ENCODE measurements at places on chromosomes 3 and 15. TPM values are rescaled to one million over a fixed set of nuclear protein-coding genes. Genes with fewer than 3 reads are reported as not detected.

DNA sequence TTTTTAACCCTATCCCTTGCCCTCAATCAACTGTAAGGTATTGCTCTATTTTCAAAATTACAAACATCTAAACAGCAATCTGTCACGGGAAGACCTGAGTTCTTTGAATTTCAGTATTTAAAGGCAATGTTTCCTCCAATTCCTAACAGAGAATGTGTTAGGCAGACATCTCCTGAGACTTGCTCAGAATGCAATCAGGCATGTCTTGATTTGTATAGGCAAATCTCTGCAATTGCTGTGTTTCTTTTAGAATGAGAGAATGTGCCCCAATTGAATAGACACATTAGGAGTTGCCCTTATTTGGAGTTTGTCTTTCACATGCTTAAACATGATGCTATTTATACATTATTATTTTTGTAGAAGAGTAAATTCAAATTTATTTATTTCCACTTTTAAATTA is 205.6 kb downstream of the CADM2 start:
- no peak overlapping the region for H3K27ac ChIP-seq
- no peaks in the 10 kb centered on the region for H3K27me3 ChIP-seq
- no peaks in the 10 kb centered on the region for H3K4me1 ChIP-seq
- H3K36me3 ChIP-seq = no peaks in the 10 kb centered on the region

GRCh38 chr3:12393894-12394293 is 90.4 kb upstream of the TSEN2 start:
- no peak overlapping the region for H3K4me3 ChIP-seq
- DNase-seq = no peak
- peaks cover 12% of the 10 kb centered on the region for H3K4me1 ChIP-seq
- no peak overlapping the region for H3K27ac ChIP-seq

GRCh38 chr3:113898892-113899291 is 48.9 kb upstream of the ZDHHC23 start:
- H3K27me3 ChIP-seq = peaks cover 1% of the 10 kb centered on the region
- H3K4me1 ChIP-seq = peaks cover 6% of the 10 kb centered on the region
- no peaks in the 10 kb centered on the region for H3K36me3 ChIP-seq
- H3K27ac ChIP-seq = no peak overlapping the region
- DNase-seq = no peak

DNA sequence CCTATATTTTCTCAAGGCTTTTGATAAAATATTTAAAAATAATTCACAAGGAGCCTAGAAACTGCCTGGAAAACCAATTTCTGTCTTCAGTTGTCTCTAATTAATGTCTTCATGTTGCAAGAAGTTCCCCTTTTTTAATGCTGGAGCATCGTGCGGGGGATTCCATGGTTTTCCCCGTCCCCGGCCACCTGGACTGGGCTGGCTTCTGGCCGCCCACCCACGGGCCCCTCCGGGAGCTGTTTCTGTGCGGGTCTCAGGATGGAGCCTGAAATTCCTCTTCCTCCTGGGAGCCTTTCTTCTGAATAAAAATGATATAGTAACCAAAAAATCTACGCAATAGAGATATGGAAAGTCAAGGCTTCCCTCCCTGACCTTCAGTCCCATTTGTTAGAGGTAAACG is 8.1 kb upstream of the LRRK1 start:
- H3K27ac ChIP-seq = no peak overlapping the region
- no peaks in the 10 kb centered on the region for H3K36me3 ChIP-seq
- H3K4me3 ChIP-seq = no peak overlapping the region
- DNase-seq = no peak
- H3K4me1 ChIP-seq = no peaks in the 10 kb centered on the region

GRCh38 chr15:84791763-84792162 is 25.4 kb upstream of the ALPK3 start:
- H3K4me3 ChIP-seq = no peak overlapping the region
- H3K27ac ChIP-seq = no peak overlapping the region
- peaks cover 11% of the 10 kb centered on the region for H3K4me1 ChIP-seq

DNA sequence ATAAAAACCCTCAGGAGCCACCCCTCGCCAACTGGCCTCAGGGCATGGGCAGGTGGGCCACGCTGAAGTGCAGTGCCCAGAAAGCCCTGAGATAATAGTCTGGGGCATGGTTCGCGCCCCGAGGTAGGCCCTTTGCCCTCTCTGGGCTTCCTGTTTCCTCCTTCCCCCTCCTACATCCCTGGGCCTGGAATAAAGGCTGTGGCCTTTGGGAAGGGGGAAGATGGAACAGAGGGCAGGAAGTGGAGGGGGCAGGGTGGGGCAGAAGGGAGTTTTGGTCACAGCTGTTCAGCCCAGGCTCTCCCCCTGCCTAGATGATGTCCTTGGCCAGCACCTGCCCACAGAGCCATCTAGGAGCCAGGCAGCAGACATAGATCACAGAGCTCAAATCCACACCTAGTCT is 11.3 kb downstream of the CSRNP1 start:
- peaks cover 46% of the 10 kb centered on the region for H3K4me1 ChIP-seq
- H3K36me3 ChIP-seq = peaks cover 62% of the 10 kb centered on the region
- DNase-seq = no peak
- H3K27me3 ChIP-seq = no peaks in the 10 kb centered on the region
- H3K27ac ChIP-seq = no peak overlapping the region

GRCh38 chr3:167113035-167113830 is 266.9 kb downstream of the ZBBX start:
- no peak overlapping the region for H3K4me3 ChIP-seq
- no peaks in the 10 kb centered on the region for H3K36me3 ChIP-seq
- DNase-seq = no peak
- H3K4me1 ChIP-seq = no peaks in the 10 kb centered on the region
- no peaks in the 10 kb centered on the region for H3K27me3 ChIP-seq

DNA sequence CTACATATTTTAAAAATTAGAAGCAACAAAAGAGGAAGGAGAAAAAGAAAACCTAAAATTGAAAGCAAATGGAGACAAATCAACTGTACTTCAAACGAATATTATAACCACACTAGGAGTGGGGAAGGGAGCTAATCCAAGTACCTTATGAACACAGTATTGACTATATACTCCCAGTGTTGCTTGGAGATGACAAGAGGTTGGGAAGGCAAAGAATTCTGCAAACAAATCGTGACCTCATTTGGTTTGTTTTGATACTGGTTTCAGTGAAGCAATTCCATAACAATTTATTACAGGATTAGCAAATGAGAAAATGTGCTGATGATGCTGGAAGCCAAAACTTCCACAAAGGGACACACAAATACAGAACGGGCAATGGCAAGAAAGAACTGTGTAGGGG is 268.1 kb downstream of the ULK4 start:
- no peaks in the 10 kb centered on the region for H3K36me3 ChIP-seq
- H3K4me1 ChIP-seq = no peaks in the 10 kb centered on the region
- no peak for DNase-seq
- H3K27me3 ChIP-seq = no peaks in the 10 kb centered on the region
- no peak overlapping the region for H3K4me3 ChIP-seq

DNA sequence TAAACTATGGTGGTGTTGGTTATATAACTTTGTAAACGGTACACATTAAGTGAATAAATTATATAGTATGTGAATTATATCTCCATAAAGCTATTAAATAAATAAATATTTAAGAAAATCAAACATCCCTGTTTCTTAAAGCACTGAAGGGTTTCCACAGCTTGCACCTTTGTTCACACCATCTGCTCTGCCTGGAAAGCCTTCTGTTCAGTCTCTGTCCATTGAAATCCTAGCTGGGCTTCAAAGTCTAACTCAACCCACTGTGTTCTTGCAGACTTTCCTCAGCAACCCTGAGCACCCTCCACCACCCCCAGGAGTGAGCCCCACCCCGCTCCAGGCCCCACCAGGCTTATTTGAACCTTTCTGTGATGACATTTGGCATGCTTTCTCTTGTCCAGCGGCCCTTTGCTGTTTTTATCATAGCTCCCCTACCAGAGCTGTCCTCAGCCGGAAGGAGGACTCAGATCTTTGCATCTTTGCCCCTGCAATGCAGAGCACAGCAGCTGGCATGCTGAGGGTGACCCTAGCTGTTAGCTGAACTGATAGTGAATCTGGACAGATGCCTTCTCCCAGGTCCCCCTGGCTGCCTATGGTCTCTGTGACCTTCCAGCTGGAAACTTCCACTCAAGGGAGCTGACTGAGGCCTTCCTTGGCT is 105.2 kb downstream of the DAPK2 start:
- H3K4me3 ChIP-seq = no peak overlapping the region
- H3K4me1 ChIP-seq = peaks cover 69% of the 10 kb centered on the region
- H3K27me3 ChIP-seq = no peaks in the 10 kb centered on the region

- H3K27me3 ChIP-seq = peaks cover 11% of the 10 kb centered on the region
- no peak overlapping the region for H3K27ac ChIP-seq
- no peaks in the 10 kb centered on the region for H3K4me1 ChIP-seq
- H3K4me3 ChIP-seq = no peak overlapping the region
- H3K36me3 ChIP-seq = no peaks in the 10 kb centered on the region
- no peak for DNase-seq
Measured at GRCh38 chr3:133781570-133781969, 24.0 kb upstream of the SRPRB start.

GRCh38 chr3:80307844-80308243 is 540.0 kb upstream of the ROBO1 start:
- no peaks in the 10 kb centered on the region for H3K27me3 ChIP-seq
- DNase-seq = no peak
- H3K36me3 ChIP-seq = no peaks in the 10 kb centered on the region
- H3K27ac ChIP-seq = no peak overlapping the region

DNA sequence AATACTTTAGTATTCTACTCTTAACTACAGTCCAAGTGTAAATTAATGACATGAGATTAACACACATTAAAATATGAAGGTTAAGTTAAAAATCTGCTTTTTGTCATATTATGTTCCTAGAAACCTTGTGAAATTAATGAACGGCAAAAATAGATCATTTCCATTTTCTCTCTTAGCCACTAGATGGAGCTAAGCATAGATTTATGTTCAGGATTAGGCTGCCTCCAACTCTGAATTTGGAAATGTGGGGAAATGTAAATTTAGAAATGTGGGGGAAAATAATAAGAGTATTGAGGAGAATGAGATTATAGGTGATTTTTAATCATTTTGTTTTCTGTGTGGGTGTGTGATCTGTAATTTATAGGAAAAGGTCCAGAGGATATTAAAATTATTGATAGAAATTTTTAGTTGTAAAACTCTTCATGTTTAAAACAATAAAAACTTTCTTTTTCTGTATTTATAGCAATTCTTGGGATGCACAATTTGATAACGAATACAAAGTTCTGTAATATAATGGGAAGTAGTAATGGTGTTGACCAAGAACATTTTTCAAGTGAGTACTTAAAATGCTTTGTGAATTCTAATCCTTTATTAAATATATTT is 59.2 kb downstream of the TMOD3 start:
- no peak for DNase-seq
- H3K4me3 ChIP-seq = no peak overlapping the region

DNAH12 gene
- not detected for total RNA-seq

CCDC174 gene
- total RNA-seq = 21.7 TPM

CALML4 gene
- total RNA-seq = 13.1 TPM

CCDC13 gene
- total RNA-seq = 0.32 TPM

LAMB2 gene
- not detected for total RNA-seq

EFHB gene
- total RNA-seq = 0.24 TPM
